ENCODE measurements at places on chromosomes 13 and 19.
A peak's percentile ranks its signal among the peaks of the same experiment; 100 is the strongest.

- DNase-seq: no peak
These were observed 35.9 kb upstream of the C13orf46 start for GRCh38 chr13:114009590-114010400.

DNA sequence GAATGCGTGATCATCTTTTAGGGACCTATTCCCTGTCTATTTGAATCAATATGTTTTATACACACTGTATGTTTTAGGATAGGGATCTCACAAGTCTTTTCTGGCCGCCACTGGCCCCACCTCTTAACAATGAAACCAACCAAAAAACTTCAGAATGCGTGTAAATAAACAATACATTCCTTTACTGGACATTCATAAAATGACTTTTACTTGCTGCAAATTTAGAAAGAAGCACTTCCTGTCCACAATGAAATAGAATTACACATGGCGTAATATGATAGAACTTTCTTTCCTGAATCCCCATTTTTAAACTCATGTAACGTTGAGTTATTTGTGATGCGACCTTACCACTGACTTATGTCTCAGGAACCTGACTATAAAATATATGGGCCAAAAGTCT, 233.6 kb downstream of the SLITRK6 start:
- no peak for DNase-seq

DNA sequence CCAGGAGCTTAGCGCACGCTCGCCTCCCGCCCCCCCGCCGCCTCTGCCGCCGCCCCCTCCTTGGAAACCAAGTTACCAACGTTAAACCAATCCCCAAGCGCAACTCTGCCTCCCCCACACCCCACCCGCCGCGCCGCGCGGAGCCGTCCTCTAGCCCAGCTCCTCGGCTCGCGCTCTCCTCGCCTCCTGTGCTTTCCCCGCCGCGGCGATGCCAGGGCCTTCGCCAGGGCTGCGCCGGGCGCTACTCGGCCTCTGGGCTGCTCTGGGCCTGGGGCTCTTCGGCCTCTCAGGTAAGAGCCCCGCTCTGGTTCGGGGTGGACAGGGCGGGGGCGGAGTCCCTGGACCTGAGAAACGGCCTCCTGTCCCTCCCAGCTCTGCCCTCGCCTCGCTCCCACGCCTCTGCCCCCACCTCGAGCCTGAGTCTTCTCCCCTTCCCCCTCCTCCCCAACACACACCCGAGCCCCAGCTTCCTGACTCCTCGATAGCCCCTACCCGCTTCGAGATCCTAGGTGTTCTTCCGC, at the start of gene ICAM5:
Gene ICAM5, plus strand, starts transcription at position 117 of the 521 bp plus-strand sequence. Its CDS starts 92 bp downstream, at position 209.
- DNase-seq: peak; percentile 42

- peak; percentile 58 for DNase-seq
These were observed 10.6 kb downstream of the REXO1 start for GRCh38 chr19:1837625-1838105.

- peak; percentile 30 for DNase-seq
These were observed 9.5 kb upstream of the URAD start for GRCh38 chr13:27997904-27998522.

DNA sequence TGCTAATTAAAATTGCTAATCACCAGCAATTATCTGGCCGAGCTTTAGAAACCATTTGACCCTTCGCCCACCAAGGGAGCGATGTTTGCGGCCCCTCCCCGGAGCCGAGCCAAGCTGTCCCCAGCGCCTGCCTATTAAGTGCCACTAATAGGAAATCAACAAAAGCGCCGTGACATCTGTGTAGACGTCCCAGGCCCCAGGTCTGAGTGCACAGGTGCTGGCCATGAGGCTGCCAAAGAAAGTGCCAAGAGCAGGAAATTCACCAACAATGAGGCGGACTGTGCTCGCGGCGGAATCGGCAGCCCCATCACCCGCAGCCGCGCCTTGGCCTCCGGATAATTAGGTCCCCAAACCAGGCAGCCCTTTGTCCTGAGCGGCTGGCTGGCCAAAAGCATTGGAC, 44.5 kb upstream of the SPACA7 start:
- DNase-seq: no peak

DNA sequence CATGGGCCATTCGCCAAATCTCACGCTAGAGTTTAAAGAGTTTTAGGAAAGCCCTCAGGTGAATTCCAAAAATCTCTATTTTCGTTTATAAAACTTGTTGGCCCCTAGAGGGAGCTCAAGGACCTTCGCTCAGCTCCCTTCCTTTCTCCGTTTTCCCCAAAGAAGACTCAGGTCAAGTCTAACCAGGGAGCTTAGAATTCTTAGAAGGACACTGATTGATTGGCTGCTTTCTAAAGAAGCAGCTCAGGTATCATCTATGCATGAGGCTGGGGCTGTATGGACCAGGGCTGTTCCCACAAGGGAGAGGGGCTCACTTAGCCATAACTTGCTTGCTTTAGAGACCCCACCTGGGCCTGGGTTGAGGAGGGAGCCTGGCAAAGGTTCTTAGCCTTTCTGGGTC, 20.5 kb downstream of the DZIP1 start:
- DNase-seq: peak; percentile 33

GRCh38 chr13:109231888-109232287, 554.5 kb downstream of the IRS2 start:
- no peak for DNase-seq

DNA sequence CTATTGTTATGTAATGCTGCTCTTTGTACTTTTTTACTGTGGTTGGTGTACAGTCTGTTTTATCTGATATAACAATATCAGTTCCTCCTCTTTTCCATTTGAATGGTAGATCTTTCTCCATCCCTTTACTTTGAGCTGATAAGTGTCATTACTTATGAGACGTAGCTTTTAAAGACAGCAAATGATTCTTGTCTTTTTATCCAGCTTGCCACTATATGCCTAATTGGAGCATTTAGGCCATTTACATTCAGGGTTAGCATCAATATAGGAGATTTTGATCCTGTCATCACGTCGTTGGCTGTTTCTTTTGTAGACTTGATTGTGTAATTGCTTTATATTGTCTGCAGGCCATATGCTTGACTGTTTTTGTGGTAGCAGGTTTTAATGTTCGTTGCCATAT, 894.2 kb upstream of the ATXN8OS start:
- no peak for DNase-seq

DNA sequence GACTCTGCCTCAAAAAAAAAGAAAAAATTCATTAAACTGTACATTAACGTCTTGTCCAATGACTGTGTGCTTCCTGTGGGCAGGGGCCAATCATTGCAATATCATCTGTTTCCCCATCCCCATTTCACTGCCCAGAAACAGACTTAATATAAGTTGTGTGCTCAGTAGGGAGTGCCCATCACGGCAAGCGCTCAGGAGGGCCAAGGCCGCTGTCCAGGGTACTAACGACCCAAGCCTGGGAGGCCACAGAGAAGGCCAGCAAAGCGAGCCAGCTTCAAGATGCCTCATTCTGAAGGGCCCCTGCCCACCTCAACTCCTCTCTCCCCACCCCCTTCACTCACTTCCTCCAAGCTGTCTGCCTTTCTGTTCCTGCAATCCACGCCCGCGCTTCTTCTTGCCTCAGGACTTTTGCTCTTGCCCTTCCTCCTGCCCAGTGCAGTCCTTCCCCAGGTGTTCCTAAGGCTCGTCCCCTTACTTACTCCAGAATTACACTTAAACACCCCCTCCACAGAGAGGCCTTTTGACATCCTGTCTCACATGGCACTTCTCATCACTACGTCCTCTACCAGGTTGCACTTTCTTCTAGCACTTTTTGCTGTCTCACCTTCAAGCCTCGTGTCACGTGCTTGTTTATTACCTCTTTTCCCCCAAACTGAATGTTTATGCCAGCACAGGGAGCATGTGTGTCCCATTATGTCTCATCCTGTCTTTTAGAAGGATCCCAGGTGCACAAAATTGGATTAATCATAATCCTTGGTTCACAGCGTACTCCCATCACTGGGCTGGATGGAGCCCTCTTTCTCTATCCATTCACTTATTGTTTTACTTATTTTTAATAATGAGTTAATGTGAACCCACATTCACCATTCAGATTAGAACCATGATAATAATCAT, 11.3 kb upstream of the POU2F2 start:
- no peak for DNase-seq

- no peak for DNase-seq
These were observed 15.0 kb downstream of the IGLON5 start for GRCh38 chr19:51326216-51327065.
